HFFc6 (cell line): ENCODE measurements at places on chromosomes 4 and X. TPM values are rescaled to one million over a fixed set of nuclear protein-coding genes. Genes with fewer than 3 reads are reported as not detected.

- no peak for DNase-seq
Observed at GRCh38 chrX:10847333-10847732, 226.9 kb upstream of the MID1 start.

- DNase-seq, result no peak
Observed at GRCh38 chr4:41207291-41207831, 7.0 kb downstream of the APBB2 start.

- DNase-seq, result no peak
Observed at GRCh38 chr4:35970366-35970960, 273.9 kb downstream of the ARAP2 start.

Gene CT55
- not detected in 3 replicates for total RNA-seq

Gene MBNL3
- 0.17 and 1.0 TPM in 2 replicates for total RNA-seq
